ENCODE measurements at places on chromosomes 4 and X. TPM values are rescaled to one million over a fixed set of nuclear protein-coding genes. Genes with fewer than 3 reads are reported as not detected.

DNA sequence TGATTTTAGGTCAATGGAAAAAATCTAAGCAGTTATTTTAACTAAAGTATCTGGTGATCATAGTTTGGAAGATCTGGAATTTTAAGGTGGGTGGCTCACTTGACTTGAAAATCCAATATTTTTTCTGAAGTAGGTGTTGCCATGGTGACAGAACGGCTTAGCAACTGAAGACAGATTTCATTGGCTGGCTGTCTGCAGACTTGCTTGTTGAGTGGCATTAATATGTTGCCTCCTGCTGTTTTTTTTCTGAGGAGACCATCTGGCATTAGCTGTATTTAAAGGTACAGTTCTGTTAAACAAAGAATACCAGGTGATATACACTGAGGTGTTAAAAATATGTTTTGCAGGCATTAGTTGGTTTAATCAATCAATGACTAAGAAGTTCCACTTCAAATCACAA is 19.8 kb downstream of the CPE start:
- peak; percentile 27 for DNase-seq

DNA sequence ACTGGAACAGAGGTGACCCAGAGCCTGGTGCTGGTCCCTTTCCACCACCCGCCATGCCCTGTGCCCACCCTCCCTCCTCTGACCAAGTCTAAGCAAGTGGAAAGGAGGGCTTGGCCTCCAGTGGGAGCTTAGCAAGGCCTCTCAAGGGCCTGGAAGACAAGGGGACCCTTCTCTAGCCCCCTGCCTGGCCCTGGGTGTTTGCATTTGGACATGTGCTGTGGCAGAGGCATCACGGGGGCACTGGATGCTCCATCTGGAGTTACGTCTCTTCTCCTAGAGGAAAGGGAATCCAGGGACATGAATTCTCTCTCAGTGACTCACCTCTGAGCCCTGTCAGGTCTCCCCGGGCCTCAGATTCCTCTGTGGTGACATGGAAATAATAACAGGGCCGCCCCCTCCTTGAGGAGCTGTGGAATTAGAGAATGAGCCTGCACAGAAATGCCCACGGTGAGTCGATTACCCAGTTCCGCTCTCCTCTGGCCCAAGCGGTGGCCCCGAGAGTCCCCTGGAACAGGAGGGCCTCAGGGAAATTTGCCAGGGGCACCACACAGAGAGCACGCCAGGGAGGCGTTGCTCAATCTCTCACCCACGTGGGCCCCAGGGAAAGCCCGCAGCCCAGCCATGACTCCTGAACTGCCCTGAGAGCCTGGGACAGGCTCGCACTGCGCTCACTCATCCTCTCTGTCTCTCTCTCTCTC is 189.6 kb downstream of the BCOR start:
- peak; percentile 28 for DNase-seq

DNA sequence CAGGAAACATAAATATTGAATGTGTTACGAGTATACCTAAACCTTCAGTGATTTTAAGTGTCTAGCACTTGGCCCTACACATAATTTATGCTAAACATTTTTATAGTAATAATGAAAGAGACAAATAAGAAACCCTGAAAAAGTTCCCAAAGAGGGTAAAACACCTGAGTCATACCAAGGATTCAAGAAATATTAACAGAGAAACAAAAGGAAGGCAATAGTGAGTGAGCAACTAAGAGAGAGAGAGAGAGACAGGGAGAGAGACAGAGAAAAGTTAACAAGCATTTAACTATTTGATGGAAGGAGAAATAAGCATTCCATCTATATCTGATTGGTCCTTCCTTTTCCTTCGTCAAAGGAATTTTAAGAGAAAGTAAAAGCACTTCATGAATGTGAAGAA is 743.6 kb upstream of the POU3F4 start:
- no peak for DNase-seq

DNA sequence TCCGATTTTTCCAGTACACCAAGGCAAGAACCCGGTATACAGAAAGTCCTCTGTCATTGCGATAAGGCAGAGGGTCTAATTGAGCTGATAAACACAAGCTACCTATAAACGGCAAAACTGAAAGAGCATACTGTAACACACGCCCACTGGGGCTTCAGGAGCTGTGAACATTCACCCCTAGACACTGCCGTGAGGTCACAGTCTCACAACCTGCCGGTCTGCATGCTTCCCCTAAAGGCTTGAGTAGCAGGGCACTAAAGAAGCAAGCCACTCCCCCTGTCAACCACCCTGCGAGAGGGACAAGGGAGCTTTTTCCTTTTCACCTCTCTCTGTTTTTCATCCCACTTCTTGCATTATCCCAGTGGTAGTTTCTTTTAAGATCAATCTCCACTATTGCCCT is 22.4 kb upstream of the F9 start:
- no peak for DNase-seq

DNA sequence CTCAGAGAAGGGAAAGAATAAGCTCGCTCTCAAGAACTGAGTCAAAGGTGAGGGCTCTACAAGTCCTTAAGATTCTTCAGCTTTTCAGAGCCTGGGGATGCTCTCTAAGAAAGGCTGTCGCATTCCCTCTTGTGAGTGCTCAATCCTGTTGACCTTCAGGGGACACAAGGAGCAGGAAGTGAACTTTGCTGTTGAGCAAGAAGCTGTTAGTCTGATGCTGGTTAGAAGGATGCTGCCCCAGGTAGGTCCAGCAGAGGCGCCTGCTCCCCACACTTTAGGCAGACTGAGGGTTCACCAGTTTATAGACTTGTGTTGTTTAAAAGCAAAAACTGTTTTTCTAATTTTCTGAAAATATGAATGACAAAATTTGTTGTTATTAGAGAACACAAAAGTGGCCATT is 125.4 kb upstream of the SPOCK3 start:
- no peak for DNase-seq

- DNase-seq, result no peak
Observed at GRCh38 chrX:107700317-107700774, 72.0 kb downstream of the PRPS1 start.

GRCh38 chrX:103187953-103188475 is 26.9 kb upstream of the BEX4 start:
- DNase-seq, result no peak

DNA sequence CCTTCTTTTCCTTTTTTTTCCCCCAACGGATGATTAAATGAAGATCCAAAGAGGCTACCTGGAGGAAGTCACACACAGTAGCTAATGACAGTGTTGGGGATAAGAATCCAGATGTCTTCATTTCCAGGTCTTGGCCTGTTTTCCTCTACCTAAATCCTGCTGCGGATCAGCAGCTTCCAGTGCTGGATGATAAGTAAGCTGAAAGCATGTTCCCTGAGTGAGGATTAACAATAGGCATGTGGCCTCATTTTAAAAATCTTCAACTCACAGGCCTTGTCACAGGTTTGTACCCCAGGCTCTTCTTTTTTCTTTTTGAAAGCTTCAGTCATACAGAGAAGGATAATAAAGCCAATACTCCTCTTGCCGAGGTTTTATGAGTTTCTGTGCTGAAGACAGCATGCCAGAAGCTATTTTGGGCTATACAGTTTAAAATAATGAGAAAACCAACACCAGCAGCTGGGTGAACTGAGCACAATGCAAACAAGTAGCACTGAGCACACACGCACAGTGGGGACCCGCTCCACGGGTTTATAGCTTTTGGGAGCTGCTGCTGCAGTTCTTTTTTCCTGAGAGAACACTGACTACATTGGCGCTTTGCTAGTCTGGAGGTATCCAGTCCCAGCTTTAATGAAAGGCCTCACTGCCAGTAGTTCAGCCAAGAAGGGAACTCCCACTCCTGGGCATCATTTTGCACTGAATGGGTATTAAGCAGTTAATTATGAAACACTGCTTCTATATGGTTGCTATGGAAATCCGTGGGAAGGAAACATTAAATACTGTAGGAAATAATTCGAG is 184.2 kb upstream of the CTSO start:
- DNase-seq, result no peak

DNA sequence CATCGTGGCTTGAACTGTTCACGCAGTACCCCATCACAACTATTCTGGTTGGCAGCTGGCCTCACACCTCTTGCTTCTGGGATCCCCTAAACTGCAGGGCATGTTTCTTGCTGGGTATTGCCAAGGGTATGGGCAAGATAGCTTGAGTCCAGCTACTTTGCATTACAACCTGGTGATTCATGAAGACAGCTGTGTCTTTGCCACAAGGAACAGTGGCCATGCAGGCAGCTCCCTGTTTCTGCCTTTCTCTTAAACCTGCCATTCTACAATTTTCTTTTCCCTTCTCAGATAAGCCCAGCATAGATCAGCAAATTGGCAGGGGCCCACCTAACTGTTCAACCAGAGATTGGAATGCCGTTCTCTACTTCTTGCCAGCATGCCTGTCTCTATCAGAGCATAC is 42.8 kb downstream of the TENM3 start:
- DNase-seq, result no peak

GRCh38 chr4:69323284-69323683 is 43.0 kb downstream of the UGT2B28 start:
- no peak for DNase-seq

GRCh38 chrX:105816517-105816916 is 5.8 kb upstream of the NRK start:
- no peak for DNase-seq

GRCh38 chrX:135981668-135982067 is 3.6 kb upstream of the SLC9A6 start:
- no peak for DNase-seq

GRCh38 chr4:96183611-96184010 is 343.7 kb downstream of the PDHA2 start:
- DNase-seq, result no peak

GRCh38 chr4:138341739-138342415 is 99.7 kb upstream of the SLC7A11 start:
- no peak for DNase-seq

GRCh38 chr4:117793845-117794480 is 240.3 kb upstream of the NDST3 start:
- DNase-seq, result no peak

- DNase-seq, result no peak
Observed at GRCh38 chrX:107566604-107567262, 61.6 kb upstream of the PRPS1 start.

DNA sequence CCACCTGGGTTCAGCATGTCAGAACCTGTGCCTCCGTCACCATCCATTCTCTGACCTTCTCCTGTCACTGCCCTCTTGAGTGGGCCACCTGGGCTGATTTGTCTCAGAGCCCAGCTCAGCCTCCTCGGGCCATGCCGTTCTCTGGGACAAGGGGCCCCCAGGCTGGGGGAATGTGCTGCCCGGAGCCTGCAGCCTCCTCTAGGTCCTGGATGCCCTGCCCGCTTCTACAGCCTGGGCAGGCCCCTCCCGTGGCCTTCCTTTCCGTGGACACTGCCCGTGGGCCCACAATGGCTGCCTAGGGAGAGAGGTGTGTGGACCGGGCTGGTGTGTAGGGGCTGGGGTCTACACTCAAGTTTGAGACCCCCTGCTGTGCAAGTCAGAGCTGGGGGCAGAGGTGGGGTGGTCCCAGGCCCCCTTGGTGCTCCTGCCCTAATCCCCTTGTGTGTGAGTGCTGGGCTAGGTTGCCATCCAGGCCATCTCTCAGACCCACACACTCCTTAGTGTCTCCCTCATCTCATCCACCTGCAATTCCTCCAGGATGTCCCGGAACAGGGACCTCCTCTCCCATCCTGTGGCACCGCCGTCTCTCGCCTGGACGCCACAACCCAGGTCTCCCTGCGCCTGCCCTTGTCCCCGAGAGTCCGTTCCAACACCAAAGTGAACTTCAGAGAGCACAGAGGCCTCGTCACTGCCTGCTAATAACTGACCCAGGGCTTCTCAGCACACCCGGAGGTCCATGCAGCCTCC is 12.4 kb downstream of the PSAPL1 start:
- no peak for DNase-seq

Gene SPANXA1
- not detected for total RNA-seq

Gene NUDT11
- total RNA-seq, result 0.51 TPM

Data from dermis microvascular lymphatic vessel endothelial cell (primary cell).